ENCODE measurements at places on chromosomes 16 and 17. TPM values are rescaled to one million over a fixed set of nuclear protein-coding genes. Genes with fewer than 3 reads are reported as not detected.

- no peaks in the 10 kb centered on the region for H3K4me1 ChIP-seq
- no peaks in the 10 kb centered on the region for H3K27me3 ChIP-seq
- H3K36me3 ChIP-seq: no peaks in the 10 kb centered on the region
- no peak for DNase-seq
- no peak overlapping the region for H3K27ac ChIP-seq
Observed at GRCh38 chr16:4602331-4602730, 12.4 kb downstream of the UBALD1 start.

DNA sequence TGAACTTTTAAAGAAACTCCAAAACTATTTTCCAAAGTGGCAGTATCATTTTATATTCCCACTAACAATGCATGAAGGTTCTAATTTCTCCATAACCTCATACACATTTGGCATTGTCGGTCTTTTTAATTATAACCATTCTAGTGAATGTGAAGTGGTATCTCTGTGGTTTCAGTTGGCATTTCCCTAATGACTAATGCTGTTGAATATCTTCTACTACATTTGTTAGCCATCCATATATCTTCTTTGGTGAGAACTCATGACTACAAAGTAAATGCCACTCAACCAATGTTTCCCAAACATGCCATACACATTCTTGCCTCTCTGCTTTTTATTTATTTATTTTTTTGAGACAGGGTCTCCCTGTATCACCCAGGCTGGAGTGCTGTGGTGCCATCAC is 31.7 kb upstream of the TAOK1 start:
- no peak overlapping the region for H3K27ac ChIP-seq
- H3K36me3 ChIP-seq: no peaks in the 10 kb centered on the region
- DNase-seq: no peak

- H3K27ac ChIP-seq: no peak overlapping the region
- H3K4me1 ChIP-seq: peaks cover 57% of the 10 kb centered on the region
- no peak for DNase-seq
- H3K4me3 ChIP-seq: peak overlapping the region; percentile 37
- H3K27me3 ChIP-seq: peaks cover 70% of the 10 kb centered on the region
- no peaks in the 10 kb centered on the region for H3K36me3 ChIP-seq
Observed at GRCh38 chr17:36933512-36934143, 3.6 kb upstream of the LHX1 start.

Gene MTHFSD
- 44.1 TPM for total RNA-seq
